ENCODE measurements at places on chromosomes 5 and 9.
A peak's percentile ranks its signal among the peaks of the same experiment; 100 is the strongest.

DNA sequence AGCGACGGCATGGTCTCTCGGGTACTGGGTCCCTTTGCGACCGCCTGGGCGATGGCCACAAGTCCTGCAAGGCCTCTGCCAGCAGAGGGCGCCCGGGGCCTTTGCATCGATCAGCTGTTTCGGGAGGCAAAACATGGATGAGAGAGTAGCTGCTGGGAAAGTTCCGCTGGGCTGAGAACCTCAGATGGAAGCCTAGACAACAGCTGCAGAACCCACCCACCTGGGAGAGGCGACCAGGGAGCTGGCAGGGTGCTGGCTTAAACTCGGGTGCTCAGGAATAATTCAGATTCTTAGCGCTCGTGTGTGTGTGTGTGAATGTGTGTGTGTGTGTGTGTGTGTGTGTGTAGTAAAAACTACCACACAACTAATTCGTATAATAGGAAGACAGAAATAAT lies 50.0 kb downstream of the TRIM32 start:
- DNase-seq = peak; percentile 86

DNA sequence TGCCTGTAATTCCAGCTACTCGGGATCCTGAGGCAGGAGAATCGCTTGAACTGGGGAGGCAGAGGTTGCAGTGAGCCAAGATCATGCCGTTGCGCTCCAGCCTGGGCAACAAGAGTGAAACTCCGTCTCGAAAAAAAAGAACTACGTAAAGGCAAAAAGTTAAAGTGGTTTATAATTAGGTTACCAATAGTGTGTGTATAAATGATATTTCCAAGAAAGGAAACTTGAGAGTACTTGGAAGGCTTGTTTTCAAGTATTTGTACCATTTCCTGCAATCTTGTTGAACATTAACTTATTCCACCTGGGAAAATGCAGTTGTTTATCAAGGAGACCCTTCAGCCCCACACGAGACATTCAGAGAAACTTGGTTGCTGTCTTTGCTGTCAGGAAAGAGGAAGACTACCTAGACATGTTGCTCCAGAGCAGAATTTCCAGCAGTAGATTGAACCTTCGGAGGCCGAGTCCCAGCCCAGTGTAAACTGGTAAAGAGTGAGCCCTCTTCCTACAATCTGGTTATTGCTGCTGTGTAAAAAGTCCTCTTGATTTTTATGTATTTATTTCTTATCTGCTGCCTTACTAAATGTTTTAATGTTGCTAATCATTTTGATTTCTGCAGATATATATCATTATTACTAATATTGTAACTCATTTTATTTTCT lies 30.1 kb downstream of the STXBP1 start:
- no peak for DNase-seq

GRCh38 chr9:71858812-71859211 lies 52.2 kb downstream of the ABHD17B start:
- no peak for DNase-seq

DNA sequence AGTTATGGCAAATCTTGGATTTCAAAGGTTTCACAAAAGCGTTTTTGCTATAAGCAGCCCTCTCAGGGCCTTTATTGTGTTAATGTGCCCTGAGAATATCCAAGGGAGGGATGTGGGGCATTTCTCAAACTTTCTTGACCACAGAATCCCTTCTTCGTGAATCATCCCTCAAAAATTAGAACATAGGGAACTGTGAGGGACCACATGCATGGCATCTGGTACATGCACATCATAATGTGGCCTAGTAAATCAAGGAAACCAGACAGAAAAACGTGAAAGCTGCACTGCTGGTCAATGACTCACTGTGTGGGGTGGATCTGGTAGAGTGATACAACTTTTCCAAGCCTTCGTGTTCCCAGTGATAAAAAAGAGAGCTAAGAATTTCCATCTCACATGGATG lies 22.4 kb downstream of the DDX31 start:
- no peak for DNase-seq

DNA sequence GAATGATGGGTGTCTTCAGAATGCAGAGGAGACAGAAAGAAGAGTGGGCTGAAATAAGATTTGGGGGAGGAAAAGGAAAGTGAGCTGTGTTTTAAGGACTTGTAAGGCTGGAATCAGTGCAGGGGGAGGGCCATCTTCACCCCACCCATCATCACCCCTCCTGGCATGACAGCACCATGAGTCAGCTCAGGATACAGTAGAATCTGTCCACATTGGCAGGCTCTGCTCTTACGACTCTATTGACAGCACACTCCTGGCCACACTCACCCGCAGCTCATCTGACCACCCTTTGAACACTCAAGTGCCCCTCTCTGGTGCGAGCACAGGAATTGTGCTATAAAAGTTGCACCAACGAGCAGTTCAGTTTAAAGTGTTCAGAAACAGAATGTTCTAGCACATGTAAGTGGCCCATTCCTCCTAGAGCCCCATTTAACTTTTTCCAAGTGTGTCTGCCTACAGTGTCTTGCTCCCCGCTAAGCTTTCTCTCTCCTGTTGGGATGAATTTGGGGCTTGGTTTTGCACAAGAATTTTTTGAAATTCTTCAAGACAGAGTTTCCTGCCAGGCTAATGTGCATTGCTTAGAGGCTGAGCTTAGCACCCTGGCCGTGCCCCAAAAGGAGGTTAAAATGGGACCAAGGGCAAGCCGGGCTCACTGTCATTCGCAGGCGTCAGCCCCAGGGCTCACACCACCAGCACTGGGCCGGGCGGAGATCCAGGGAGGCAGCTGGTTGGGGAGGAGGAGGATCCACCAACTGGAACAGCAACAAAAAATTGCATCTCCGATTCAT lies 12.0 kb downstream of the ADRA1B start:
- no peak for DNase-seq

GRCh38 chr9:91852801-91853347 lies 97.2 kb downstream of the ROR2 start:
- no peak for DNase-seq
